ENCODE measurements at places on chromosomes 6 and 20. TPM values are rescaled to one million over a fixed set of nuclear protein-coding genes. Genes with fewer than 3 reads are reported as not detected.

MOCS3 gene
- 6.3 TPM for total RNA-seq

HLA-DQA1 gene
- not detected for total RNA-seq

NPEPL1 gene
- 29.9 TPM for total RNA-seq

ULBP3 gene
- total RNA-seq = 4.0 TPM

TAF4 gene
- total RNA-seq = 23.6 TPM

EMILIN3 gene
- 0.29 TPM for total RNA-seq

CDKAL1 gene
- 3.6 TPM for total RNA-seq

CST5 gene
- total RNA-seq = not detected

WFDC12 gene
- total RNA-seq = not detected

TFAP2C gene
- 17.1 TPM for total RNA-seq

MPC1 gene
- total RNA-seq = 3.8 TPM

UBE2C gene
- 241 TPM for total RNA-seq

TMEM217 gene
- 0.99 TPM for total RNA-seq

C6orf52 gene
- 1.7 TPM for total RNA-seq

NOTCH4 gene
- 0.61 TPM for total RNA-seq

EYS gene
- not detected for total RNA-seq

SLC17A1 gene
- total RNA-seq = not detected

MAS1 gene
- total RNA-seq = not detected

RAET1L gene
- total RNA-seq = 0.25 TPM

LHFPL5 gene
- total RNA-seq = not detected

B3GALT4 gene
- 0.72 TPM for total RNA-seq

ETV7 gene
- total RNA-seq = 0.10 TPM

HCK gene
- not detected for total RNA-seq

COL11A2 gene
- total RNA-seq = 0.77 TPM

TCF15 gene
- not detected for total RNA-seq

CSNK2A1 gene
- total RNA-seq = 156 TPM

RIMS1 gene
- not detected for total RNA-seq
